K562 (cell line): ENCODE measurements at places on chromosomes 6 and 20. TPM values are rescaled to one million over a fixed set of nuclear protein-coding genes. Genes with fewer than 3 reads are reported as not detected.

The ARHGAP18 gene
- 18.4 and 21.1 TPM in 2 replicates for total RNA-seq

The LINC00237 gene
- not detected in 2 replicates for total RNA-seq

The HUS1B gene
- total RNA-seq, result 1.0 and 1.4 TPM in 2 replicates

The MYL9 gene
- 3.2 TPM in 2 replicates for total RNA-seq

The CRIP3 gene
- total RNA-seq, result 0.82 and 0.89 TPM in 2 replicates

The LRRC73 gene
- 0.34 and 0.55 TPM in 2 replicates for total RNA-seq

The SALL4 gene
- 0.07 and 0.11 TPM in 2 replicates for total RNA-seq

The CCM2L gene
- not detected in 2 replicates for total RNA-seq

The SASH1 gene
- total RNA-seq, result 3.2 and 3.5 TPM in 2 replicates

The SLC35D3 gene
- not detected in 2 replicates for total RNA-seq

The ZGPAT gene
- total RNA-seq, result 22.5 and 25.4 TPM in 2 replicates

The TPD52L1 gene
- 74.0 and 75.7 TPM in 2 replicates for total RNA-seq

The DNAH8 gene
- total RNA-seq, result 2.8 and 2.9 TPM in 2 replicates

The BMP5 gene
- not detected in 2 replicates for total RNA-seq

The ARHGAP40 gene
- not detected in 2 replicates for total RNA-seq

The SUMO4 gene
- 0.60 and 0.92 TPM in 2 replicates for total RNA-seq

The TEAD3 gene
- total RNA-seq, result 12.6 and 13.2 TPM in 2 replicates

The ANKRD6 gene
- total RNA-seq, result 0.13 TPM in 1 of 2 replicates, not detected in the other
